NCI-H1417 treated with DMSO at 0.1 percent for 48 hours (cell line): ENCODE measurements at places on chromosomes 5 and 9.

DNA sequence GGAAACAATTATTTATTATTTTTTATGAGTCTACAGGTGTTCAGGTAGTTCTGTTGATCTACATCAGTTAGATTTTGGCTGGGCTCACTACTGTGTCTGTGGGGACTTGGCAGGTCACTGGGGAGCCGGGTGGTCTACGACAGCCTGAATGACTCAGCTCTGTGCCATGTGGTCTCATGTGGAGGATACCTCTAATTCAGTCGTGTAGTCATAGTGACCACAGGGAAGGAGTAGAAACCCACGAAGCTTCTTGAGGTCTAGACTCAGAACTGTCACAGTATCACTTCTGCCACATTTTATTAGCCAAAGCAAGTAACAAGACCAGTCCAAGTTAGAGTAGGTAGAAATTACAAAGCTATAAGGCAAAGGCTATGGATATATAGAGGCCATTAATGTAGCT is 64.7 kb upstream of the GRAMD2B start:
- DNase-seq = no peak

DNA sequence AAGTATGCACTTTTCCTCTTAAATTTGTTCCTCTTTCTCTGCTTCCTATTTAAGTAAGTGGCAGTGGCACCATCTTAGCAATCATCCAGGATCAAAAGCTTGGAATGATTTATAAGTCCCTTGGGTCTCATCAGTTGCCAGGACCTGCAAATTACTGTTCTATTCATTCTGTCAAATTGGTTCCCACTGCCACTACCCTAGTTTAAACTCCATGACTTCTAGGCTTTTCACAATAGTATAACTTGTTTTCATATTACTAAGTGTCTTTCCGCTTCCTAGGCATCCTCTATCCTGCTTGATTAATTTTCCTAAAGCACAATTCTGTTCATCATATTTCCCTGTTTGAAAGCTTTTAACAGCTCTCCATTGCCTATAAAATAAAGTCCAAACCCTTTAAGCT is 363.9 kb upstream of the MEF2C start:
- DNase-seq = no peak

- DNase-seq = no peak
Observed at GRCh38 chr9:98873951-98874371, 66.5 kb downstream of the GALNT12 start.

- no peak for DNase-seq
Observed at GRCh38 chr9:118991366-118992285, 377.6 kb downstream of the BRINP1 start.

DNA sequence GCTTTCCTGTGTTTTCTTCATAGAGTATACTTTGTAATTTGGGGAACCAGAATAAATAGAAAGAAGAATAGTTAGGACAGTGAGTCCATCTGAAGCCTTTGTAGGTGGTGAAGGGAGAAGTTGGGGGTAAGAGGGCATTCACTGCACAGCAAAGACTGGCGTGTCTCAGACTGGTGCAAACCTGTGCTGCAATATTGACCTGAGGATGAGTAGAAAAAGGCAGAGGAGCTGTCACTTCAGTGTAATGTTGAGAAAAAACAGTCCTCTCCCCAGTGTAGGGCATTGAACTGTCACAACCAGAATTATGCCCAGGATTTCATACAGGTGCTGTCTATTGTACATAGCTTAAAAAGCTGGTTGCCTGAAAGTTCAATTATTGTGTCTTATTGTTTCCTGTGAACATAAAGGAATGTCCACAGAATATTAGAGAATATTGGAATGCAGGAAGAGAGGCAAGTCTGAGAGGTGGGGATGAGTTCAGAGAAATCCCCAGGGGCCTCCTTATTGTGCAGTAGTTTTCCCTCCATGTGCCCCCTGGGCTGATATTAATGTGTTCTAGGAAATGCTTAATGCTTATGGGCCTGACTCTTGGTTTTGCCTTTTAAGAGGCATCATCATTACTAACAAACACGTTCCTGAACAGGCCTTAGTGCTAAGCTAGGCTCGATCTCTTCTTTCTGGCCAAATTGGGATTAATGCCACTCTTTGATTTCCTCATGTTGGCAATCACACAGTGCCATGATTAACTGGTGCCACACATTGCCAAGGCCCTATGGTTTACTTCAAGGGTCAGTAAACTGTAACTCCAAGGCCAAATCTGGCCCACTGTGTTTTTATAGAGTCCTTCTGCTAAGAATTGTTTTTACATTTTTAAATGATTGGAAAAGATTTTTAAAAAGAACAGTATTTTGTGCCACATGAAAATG is 34.0 kb downstream of the DAPK1 start:
- no peak for DNase-seq

DNA sequence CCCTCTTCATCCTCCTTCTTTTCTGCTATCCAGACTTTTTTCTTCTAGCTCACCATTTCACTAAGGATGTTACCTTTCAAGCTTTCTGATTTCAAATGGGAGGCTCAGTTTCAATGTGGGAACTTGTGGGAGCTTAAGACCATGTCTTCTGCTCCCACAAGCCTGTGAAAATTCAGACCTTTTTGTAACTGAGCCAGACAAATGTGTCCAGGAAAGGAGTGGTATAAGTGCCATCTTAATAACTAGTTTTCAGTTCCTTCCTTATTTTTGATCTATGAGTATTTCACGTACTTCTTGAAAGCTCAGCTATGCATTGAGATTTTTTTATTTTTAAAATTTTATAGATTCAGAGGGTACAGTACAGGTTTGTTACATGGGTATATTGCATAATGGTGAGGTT is 4.6 kb upstream of the ERCC6L2 start:
- DNase-seq = no peak

- no peak for DNase-seq
Observed at GRCh38 chr9:37775216-37775919, 9.5 kb downstream of the EXOSC3 start.

DNA sequence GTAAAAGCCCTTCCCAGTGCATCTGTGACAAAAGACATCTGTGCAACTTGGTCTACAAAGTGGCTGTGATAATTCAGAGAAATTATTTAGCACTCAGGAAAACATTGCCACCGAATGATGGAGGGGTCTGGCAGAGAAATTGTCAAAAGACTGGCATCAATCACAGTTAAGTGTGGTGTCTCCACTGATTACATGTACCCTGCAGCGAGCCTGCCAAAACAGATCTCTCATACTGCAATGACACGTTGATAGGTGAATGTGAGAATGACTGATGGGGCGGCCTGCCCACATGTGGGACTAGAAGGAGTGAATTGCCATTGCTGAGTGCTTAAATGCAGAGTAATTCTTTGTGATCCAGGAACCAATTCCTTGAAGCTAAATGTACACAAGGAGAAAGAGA is 136.4 kb upstream of the PCSK5 start:
- no peak for DNase-seq

DNA sequence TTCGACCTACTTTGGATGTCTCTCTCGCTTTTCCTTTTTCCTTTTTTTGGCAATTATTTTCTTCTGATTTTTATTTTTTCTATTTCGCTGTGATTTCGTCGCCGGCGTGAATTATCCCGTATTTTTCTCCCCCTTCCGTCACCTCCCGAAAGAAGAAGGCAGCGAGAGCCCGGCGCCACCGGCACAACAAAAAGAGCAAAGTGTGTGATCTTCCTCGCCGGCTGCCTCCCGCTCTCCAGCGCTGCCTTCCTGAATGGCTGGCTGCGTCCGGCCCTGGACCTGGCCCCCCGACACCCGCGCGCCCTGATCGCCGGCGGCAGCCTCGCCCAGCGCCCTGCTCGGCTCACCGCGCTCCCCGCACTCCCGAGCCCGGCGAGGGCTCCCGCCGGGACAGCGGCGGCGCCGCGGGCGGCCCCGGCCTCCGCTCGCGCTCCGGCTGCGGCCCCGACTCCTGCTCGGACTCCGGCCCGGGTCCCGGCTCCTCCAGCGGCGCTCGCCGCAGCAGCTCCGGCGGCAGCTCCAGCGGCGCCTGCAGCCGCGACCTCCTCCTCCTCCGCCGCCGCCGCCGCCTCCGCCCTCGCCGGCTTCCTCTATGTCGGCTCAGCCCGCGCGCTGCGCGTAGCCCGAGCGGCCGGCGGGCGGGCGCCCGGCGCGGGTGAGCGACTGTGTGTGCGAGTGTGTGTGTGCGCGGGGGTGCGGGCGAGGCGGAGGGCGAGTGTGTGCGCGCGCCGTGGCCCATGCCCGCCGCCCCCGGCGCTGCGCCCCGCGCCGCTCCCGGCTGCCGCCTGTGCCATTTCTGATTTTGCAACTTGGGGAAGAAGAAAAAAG is 960 bp downstream of the NR2F1 start:
- DNase-seq = no peak

DNA sequence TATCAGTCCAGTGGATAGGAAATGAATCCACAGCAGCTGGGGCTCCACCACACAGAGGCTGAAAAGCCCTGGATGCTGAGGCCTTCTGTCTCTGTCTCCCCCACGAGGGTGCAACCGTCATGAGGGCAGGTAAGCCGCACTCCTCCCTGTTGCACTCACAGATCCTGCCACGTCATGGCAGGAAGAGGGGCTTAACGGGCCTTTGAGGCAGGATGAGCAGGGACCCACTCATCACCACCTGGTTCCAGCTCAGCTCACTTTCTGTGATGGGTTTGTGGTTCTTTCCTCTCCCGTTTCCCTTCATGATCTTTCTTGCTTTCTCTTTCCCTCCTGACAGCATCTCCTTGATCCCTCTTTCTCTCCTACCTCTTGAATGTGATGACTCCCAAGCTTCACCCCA is 575.2 kb downstream of the CCDC171 start:
- no peak for DNase-seq

DNA sequence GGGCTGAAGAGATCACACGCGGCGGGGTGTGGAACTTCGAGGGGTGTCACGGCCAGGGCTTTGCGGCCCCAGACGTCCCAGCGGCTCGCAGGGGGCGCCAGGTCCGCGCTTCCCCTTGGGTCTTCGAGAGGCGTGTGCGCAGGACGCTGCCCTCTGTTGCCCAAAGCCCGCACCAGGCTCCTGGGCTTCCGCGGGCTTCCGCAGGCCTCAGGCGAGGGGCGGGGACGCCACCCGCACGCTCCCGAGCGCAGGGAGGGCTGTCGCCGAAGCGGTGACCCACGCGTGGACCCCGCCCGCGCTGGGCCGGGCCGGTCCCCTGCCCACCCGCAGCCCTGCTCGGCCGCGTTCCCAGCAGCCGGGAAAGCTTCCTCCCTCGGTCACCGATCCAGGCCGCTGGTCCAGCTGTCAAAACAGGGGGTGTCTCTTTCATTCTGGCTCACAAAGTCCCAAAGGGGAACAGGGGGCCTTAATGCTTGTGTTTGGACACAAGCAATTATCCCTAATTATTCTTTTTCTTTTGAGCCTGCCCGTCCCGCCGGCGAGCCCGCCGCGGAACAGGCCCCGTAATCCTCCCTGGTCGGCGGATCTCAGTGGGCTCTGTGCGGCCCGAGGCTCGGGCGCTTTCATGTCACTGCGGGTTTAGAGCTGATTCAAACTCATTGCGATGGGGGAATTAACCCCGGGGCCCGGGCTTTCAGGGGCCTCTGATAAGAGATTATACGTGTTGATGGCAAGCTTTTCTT is 60.6 kb downstream of the TMEM174 start:
- no peak for DNase-seq

GRCh38 chr5:176654856-176655255 is 7.6 kb downstream of the TSPAN17 start:
- no peak for DNase-seq

- no peak for DNase-seq
Observed at GRCh38 chr9:72132052-72132451, 17.2 kb upstream of the GDA start.

DNA sequence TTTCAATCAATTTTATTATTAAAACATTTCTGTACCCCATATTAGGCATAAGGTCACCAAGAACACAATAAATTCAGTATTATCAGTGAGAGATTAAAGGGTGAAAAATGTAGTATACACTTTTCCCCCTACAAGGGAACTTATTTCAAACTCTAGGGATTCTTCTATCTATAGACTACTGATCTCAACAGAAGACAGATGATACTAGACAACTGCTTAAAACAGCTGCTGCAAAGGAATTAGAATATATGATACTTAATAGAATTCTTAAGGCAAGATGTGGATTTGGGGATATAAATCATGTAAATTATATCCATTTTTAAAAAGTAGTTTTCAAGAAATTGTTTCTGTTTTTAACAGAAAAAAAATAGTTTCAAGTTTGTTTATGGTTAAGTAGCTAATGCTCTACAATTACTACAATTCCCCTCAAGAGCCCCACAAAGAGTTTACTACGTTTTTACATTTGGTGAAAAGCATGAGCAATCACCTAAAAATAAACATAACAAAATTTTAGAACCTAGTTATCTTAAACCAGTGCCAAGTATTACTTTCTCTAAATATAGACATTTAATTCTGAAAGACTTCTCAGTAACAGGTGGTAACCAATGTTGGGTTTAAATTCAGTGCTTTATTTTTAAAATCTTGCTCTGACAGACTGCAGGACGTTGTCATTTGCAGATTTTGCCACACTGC is 6.0 kb downstream of the KIF24 start:
- DNase-seq = no peak

DNA sequence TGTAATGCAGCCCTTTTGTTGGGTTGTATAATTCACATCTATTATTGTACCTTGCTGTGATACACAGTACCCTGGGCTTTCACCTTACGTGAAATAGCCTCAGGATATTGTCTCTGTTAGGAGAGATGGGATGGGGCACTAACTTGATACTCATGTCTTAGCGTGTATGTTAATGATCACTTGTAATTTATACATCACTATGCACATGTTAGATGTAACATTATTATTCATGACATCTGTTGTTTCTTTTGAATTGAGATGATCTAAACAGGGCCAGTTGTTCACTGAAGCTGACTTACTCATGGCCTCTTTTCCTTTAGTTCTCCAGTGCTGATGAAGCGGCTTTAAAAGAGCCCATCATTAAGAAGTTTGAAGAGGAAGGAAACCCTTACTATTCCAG is 65.2 kb downstream of the MCCC2 start:
- DNase-seq = no peak

- DNase-seq = peak; percentile 71
Observed at GRCh38 chr9:101028346-101029314, at the start of gene PLPPR1. Gene PLPPR1 (plus strand): TSS chr9:101028727.

DNA sequence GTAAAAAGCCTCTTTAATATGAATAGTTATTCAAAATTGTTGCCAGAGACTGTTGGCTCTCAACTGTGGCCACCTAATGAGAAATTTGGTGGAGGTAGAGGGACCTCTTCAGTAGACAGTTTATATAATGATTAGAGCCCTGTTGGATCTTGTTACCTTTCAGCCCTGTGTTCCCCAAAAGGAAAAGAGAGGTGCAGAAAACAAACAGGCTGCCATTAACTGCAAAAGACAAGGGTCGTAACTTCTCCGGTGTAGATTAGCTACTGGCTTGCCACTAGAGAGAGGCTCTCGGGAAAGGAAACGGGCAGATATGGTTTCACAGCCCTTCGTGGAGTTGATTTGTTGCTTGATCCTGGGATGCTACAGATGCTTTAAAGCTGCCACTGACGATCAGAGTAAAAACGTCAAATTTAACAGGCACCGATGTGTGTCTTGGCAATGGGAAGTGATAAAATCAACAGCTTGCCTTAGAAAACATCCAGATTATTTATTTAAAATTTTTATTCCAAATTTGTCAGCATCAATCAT is 7.8 kb downstream of the FST start:
- DNase-seq = no peak

DNA sequence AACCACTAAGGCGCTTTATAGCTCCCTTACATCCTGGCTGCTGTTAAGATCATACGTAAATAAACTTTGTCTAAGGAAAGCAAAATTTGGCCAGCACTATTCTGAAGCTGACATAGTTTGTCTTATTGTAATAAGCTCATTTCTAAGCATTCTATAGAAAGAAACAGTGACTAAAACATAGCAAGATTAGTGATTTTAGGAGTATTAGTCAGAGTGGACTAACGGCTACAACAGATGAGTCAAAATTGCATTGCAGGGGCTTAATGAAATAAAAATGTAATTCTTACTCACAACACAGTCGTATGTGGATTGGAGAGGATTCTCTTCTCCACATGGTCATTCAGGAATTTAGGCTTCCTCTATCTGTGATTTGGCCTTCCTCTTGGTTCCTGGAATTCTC is 347.6 kb downstream of the GADD45G start:
- no peak for DNase-seq
